ENCODE measurements at places on chromosomes 11 and 22.

DNA sequence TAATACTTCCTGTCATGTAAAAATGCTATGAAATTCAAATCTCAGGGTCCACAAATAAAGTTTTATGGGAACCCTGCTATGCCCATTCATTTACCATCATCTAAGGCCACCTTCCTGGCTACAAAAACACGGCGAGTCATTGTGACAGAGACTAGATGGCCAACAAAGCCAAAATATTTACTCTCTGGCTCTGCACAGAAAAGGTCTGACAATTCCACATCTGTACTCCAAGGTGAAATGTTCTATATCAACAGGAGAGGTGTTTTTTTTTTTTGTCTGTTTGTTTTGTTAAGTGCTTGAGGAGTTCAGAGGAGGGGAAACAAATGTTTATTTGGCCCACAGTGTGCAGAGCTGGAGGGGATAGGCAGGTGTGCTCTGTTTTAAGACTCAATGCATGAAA is 18.6 kb upstream of the TMA7B start:
- DNase-seq = peak; percentile 38

DNA sequence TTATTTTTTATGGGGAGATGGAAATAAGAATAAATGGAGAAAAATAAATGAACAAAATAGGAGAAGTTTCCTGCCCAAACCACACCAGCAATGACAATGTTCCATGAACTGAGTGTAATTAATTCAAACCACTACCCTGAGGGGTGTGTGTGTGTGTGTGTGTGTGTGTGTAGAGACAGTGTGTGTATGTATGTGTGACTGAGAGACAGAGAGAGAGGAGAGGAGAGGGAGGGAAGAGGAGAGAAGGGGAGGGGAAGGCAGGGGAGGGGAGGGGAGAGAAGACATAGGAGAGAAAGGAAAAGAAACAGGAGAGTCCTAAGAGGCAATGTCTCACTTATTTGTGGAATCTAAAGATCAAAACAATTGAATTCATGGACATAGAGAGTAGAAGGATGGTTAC is 65.0 kb upstream of the POU2AF1 start:
- DNase-seq = no peak

DNA sequence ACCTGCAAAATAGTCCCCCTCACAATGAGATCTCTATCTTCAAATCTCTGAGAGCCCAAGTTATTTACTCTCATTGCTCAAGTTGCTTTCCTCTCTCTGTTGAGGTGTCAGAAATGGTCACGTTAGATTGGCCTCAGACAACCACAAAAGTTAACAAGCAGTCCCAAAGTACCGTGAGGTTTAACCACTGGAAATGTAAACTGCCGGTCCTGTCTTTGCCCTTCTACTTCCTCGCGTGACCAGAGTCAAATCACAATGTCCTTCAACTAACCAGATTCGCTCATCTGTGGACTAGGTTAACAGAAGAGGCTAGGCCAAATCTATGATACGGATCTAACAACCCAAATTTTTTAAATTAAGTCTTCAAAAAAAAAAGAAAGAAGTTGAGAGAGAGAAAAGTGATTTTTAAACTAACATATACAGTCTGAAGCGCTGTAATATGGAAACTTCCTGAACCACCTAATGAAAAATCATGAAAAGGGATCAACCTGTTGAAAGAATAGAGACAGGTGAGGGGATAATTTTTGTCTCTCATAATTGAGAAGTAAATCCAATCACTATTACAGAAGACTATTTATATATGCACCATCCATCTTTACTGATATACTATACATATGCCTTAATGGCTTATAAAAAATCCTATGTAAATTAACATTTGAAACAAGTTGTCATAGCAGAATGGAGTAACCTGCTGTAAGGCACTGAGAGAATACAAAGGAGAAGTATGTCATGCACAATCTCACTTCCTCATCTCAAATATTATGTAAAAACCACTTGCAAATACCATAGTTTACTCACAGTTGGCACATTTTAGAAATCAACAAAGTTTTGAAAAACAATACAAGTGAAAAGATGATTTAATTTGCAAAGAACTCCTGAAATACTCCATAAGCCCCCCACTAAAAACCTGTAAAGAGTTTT is 3.3 kb upstream of the JAML start:
- no peak for DNase-seq

- DNase-seq = no peak
These were observed 6.4 kb downstream of the MARK2 start for GRCh38 chr11:63845303-63845702.

- DNase-seq = no peak
These were observed 16.5 kb upstream of the PRR5 start for GRCh38 chr22:44685384-44686056.

- DNase-seq = peak; percentile 23
These were observed 449 bp upstream of the TOM1 start for GRCh38 chr22:35299217-35299672.

DNA sequence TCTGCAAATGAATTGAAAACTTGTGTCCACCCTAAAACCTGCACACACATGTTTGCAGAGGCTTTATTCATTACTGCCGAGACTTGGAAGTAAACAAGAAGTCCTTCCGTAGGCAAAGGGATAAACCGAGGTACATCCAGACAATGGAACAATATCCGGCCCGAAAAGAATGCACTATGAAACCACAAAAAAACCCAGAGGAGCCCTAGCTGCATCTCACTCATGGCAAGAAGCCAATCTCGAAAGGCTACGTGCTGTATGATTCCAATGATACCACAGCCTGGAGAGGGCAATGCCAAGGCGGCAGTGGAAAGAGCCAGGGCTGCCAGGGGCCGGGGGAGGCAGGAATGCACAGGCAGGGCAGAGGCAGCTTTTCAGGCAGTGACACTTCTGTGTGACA is 3.2 kb upstream of the MRPL23 start:
- no peak for DNase-seq

DNA sequence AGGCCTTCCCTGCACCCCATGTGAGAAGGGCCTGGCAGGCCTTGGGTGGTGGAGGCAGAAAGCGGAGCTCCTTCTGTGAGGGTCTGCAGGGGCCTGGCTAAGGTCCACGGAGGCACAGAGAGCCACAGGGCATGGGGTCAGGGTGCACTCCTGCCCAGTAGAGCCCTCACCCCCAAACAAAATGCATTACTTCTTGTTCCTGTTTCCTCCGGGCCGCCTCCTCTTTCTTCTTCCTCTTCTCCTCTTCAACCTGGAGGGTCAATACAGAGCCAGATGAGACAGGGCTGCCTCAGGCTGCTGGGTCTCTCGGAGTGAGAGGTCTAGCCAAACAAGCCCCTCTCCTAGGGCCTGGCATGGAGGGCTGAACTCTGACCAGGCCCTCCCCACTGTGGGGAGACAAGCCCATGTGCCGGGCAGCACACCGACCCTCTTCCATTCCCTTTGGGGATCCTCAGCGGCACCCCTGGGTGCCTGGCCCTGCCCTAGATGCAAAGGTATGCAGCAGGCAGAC is 10.3 kb upstream of the NAP1L4 start:
- no peak for DNase-seq

GRCh38 chr11:94568717-94569116 is 1.5 kb downstream of the PIWIL4 start:
- no peak for DNase-seq

DNA sequence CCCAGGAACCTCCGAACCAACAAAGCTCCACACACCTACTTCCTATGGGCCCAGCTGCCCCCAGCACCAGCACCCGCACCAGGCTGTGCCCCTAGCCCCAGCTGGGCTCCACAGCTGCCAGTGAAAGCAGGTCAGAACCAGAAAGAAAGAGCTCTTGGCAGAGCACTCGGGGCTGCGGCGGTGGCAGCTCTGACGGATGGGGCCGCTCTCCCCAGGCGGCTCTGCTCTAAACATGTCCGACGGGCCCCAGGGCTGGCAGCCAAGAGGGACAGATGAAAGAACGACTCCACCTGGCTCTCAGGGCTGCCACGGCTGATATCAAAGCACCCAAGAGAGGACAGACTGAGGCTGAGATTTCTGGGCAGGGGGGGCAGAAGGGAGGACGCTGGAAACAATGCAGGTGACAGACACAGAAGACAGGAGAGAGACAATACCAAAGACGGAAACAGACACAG is 25.7 kb downstream of the LRFN4 start:
- DNase-seq = no peak

GRCh38 chr11:128915149-128915521 is 24.0 kb downstream of the KCNJ5 start:
- no peak for DNase-seq

DNA sequence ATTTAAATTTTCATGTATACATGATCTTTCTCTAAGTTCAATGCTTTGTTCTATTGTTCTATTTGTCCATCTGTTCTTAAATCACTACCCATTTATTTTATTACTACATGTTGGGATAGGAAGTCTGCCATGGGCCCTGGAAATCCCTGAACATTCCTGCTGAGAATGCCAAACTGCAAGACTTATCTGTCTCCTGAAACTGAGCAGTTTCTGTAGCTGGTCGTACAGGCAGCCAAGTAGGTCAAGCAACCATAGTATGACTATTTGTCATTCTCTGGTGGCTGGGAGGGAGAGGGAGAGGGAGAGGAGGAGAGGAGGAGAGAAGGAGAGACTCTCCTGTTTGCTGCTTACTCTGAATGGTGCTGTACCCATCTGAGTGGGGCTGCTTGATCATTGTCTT is 82.8 kb upstream of the SNX19 start:
- no peak for DNase-seq

- DNase-seq = no peak
These were observed at the start of gene MS4A15 for GRCh38 chr11:60756307-60757032. MS4A15 (plus strand) TSS chr11:60756867; CDS start chr11:60763734, 6,867 bp downstream.

GRCh38 chr11:100624346-100624745 is 62.7 kb upstream of the ARHGAP42 start:
- no peak for DNase-seq

- DNase-seq = no peak
These were observed 123.4 kb upstream of the CSNK2A3 start for GRCh38 chr11:11476499-11476898.

DNA sequence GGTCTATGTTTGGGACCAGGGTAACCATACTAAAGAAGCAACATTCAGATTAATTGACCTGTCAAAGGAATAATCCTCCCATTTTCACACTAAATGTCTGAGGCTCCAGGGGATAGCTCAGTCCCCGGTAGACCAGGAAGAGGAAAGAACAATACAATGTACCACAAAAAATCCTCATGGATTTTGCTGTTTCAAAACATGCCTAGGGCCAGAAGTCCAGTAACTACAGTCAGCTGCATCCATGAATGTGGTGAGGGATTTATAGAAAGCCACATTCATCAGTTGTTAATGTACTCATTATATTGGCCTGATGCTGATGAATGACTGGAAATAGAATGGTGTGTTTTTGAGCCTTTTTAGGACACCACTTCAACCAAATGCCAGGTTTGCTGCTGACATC is 6.9 kb upstream of the ETS1 start:
- DNase-seq = no peak

GRCh38 chr11:3010521-3011275 is 18.6 kb upstream of the NAP1L4 start:
- DNase-seq = no peak

DNA sequence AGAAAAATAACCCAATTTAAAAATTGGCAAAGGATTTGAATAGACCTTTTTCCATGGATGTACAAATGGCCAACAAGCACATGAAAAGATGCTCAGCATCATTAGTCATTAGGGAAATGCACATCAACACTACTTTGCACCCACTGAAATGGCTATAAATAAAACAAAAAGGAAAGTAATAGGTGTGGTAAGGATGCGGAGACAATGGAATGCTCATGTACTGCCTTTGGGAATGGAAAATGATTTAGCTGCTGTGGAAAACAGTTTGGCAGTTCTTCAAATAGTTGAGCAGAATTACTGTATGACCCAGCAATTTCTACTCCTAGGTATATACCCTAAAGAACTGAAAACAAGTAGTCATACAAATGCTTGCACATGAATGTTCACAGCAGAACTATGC is 37.4 kb downstream of the LARGE2 start:
- no peak for DNase-seq

GRCh38 chr11:134261626-134262488 is 8.5 kb downstream of the ACAD8 start:
- no peak for DNase-seq

DNA sequence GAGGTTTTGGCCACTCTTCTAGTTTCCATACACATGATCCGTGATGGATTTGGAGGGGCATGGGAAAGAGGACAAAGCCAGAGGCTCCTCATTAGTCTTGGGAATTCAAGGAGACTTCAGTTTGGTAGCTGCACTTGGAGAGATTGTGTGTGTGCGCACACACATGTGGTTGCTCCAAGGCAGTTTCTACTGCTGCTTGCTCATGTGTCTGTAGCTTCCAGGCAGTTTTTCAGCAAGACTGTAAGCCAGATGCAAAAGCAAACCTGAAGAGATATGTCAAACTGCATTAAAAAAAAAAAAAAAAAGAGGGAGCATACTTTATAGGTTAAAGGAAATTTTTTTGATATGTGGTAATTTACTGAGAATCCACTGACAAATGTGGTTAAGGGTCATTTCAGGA is 95.7 kb downstream of the OSBP2 start:
- DNase-seq = no peak

DNA sequence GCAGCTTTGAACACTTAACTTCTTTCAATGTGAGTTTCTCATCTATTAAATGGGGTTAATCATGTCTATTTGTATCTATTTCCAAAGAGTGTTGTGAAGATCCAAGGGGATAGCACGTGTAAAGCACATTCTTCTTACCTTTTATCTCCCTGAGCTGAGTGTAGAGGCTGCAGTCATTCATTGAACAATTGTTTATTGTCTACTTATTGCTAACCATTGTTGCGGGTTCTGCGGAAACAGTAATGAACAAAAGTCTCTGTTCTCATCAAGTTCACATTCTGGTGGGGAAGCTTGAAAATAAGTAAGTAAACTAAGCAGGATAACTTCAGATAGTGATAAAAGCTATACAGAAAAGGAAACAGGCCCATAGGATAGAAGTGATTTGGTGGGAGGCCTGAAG is 27.4 kb upstream of the PLET1 start:
- no peak for DNase-seq

DNA sequence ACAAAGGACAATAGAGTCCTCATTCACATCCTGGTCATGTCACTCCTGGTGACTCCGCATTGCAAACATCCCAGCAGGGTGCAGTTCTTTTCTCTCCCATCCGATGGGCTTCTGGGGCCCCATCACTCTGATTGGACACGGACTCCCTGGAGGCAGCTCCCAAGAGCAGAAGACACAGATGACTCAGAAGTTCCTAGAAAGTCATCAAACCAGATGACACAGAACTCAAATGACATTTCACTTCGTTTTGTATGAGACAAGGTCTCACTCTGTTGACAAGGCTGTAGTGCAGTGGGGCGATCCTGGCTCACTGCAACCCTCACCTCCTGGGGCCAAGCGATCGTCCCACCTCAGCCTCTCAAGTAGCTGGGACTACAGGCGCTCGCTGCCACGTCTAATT is 33.2 kb downstream of the ZNF195 start:
- no peak for DNase-seq

DNA sequence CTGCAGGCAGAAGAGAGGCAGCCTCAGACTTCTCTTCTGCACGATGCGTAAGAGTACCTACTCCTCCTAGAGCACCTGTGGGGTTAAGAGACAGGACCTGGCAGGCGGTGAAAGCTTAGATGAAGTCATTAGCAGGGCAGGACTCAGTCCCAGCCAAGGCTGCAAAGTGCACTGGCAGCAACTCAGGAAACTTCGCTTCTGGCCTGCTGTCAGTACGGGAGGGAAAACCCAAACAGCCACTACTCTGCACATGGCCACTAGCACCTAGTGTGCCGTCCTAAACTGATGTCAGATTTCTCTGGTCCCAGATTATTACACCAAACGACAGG is 8.8 kb upstream of the KLHL35 start:
- DNase-seq = no peak

All from NCI-H1930 (cell line).